ENCODE measurements at places on chromosomes 1 and 21.

DNA sequence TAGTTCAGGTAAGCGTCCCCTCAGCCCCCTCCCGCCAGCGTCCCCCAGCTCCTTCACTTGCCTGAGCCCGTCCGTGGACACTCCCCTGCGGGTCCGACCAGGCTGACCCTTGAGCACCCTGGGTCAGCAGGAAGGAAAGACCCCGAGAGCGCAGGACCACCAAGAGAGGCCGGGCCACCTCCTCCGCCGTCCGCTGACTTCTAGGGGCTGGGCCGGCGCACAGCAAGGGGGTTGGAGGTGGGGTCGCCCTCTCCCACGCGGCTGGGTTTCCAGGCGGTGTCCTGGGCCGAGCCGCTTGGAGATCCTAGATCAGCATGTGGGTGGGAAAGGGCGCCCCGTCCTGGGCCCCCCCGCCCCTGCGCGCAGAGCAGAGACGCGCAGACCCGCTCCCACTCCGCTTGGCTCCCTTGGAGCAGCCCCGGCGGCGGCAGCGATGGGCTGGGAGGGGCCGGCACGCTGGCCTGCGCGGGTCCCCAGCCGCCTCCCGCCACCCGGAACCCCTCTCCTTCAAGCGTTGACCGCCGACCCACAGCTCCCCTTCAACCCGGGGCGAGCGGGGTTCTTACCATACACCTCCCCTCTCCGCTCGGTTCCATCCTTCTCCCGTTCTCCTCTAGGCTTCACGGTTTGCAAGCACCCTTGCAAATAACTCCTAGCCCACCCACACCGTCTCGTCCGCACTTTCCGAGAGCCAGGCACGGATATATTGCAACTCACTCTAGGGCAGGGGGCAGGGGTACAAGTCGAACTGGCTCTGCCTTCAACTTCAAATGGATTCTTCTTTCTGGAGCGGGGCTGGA is 7.5 kb downstream of the KNCN start:
- DNase-seq = no peak

- DNase-seq = no peak
Observed at GRCh38 chr1:23638786-23639241, 52.8 kb upstream of the RPL11 start.

DNA sequence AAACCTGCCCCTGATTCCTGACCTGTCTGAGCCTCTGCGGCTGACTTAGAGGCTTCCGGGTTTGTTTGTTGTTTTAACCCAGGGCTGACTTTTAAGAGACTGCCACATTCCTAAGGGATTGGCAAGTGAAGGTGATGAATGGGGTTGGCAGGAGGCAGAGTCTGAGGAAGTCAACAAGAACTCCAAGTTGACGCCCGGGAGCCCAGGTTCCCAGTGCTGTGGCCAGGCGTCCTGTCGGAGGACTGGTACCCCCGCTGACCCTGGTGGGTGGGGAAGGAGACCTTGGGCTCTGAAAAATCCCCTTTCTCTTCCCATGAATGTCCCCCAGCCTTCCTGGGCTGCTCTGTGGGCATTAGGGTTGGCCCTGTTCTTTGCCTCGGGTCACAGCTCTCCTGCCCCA is 19.7 kb upstream of the EPS8L3 start:
- DNase-seq = no peak

DNA sequence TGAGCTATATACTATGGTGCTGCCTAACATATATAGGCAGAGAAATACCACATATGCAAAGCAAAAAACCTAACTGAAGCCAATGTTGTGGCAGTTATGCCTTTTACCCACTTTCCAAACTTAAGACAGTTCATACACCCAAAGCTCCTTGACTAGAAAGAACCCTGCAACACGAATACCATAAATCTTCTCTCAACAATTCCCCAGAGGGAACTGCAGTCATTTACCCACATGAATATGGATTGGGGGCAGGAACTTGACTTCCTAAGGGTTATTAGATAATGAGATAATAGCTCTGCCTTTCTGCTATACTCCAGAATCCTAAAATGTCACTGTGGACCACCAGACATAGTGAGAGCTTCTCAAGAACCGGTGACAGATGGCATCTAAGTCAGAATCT is 2.9 kb upstream of the ASPM start:
- DNase-seq = no peak

- DNase-seq = no peak
Observed at GRCh38 chr21:26572076-26572701, 897 bp downstream of the CYYR1 start.

- no peak for DNase-seq
Observed at GRCh38 chr1:180123463-180123936, 31.2 kb upstream of the QSOX1 start.

- DNase-seq = no peak
Observed at GRCh38 chr1:182217071-182217470, 155.6 kb upstream of the ZNF648 start.

DNA sequence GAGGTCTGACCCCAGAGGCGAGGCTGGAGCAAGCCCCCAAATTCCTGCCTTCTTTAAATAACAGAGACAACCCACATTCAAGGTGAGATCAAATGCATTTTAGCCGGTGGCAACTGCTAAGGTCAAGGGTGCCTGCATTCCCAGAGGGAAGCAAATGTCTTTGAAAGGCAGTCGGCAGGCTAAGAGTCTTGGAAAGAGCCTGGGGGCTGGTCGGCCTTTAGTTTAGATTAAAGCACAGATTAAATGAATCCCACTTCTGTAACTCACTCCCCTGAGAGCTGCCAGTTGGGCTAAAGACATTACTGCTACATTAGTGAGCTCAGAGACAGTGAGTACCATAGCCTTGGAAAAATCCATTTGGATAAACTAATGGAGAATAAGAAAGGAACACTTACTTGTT is 59.2 kb downstream of the HTR6 start:
- DNase-seq = no peak

- no peak for DNase-seq
Observed at GRCh38 chr21:37956772-37957171, 40.5 kb upstream of the KCNJ6 start.

DNA sequence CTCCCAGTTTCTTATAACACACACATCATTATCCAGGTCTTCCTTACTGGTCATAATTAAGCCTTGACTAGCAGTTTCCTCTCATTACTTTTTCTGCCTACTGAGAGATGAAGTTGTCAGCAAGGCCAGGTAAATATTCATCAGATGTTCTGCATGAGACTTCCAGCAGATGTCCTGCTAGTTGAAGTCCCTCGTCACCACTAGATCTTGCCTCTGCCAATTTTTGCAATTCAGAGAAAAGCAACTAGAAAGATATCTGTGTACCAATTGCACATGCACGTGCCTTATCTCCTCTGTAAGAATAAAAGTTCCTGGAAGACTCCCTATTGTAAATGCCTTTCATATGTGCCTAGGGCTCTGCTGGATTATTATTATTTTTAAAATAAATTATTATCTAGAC is 18.3 kb downstream of the ACKR1 start:
- DNase-seq = no peak

DNA sequence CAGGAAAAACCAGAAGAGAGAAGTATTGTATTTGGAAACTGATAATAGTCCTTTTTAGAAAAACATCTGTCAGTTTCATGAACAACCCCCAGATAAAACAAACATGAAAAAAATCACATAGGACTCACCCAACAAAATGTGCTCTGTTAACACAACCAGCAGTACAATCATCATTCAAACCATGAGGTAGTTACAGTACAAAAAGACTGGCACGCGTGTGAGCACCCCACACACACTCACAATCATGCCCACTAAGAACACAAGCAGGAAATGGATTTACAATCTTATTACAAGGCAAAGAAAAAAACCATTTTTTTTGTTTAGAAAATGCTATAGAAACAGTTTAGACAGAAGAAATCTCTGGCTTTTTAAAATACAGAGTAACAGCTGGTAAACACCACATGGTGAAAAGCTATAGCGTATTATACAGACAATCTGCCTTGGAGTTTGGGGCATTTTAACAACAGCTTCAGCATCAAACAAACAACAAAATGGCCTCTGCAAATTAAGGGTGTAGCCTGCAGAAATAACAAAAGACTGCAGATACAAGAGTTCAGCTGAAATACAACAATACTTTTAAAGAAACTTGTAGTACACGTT is 180.0 kb downstream of the CDC7 start:
- no peak for DNase-seq

DNA sequence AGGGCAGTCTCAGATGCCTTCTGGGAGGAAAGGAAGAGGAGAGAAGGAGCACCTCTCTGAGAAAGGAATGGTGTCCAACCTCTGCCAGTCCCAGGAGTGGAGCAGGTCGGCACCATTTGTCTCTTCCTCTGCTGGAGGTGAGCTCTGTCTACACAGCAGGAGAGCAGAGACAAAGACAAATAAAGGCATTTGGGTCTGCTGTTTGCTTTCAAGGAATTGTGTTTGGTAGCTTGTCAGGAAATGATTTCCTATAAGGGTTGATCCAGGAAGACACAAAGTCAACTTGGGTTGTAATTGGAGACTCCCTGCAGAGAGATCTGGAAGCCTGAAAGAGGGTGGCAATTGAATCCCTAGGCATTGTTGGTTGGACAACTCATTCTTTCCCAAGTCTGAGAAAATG is 34.5 kb upstream of the PLXNA2 start:
- DNase-seq = no peak

- no peak for DNase-seq
Observed at GRCh38 chr1:8742022-8742924, 75.2 kb downstream of the RERE start.

DNA sequence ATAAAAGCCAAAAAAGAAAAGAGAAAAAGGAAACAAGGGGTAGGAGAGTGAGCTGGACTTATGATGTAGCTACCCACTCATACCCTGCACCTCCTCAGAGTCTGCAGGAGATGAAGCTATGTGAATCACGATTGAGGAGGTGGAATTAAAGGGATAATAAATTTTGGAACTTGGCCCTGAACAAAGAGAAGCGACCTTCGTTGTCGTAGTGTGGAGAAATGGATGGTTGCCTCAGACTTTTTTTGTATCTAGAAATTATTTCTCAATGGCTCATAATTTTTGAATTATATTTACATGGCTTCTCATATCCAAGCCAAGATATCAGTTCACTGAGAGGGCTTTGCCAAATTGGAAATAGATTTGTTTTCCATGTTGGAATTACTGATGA is 37.8 kb upstream of the SIPA1L2 start:
- no peak for DNase-seq

GRCh38 chr1:41847733-41848132 is 71.0 kb downstream of the HIVEP3 start:
- no peak for DNase-seq

- DNase-seq = no peak
Observed at GRCh38 chr1:209885403-209886218, 52.4 kb upstream of the SYT14 start.

DNA sequence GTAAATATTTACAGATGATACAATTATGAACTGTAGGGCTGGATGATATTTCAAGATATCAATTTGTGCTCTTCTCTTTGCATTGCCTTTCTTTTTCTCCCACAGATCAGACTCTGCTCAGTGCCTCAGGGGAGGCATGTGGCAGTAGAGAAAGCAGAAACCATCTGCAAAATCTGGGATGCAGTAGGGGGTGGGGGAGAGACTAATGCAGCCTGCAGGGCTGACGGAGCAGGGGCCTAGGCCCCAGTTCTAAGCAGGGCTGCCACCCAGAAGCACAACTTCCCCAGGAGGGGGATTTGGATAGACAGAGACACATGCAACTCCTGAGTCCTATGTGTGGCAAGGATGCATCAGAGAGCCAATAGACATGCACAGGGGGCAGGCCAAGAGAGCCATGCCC is 511.6 kb downstream of the SMYD3 start:
- DNase-seq = no peak

GRCh38 chr1:99084562-99084961 is 79.9 kb upstream of the PLPPR5 start:
- no peak for DNase-seq

All from activated naive CD4-positive, alpha-beta T cell treated with Interleukin-2 at 50 U/mL for 16 hours (primary cell).